GM03348 (cell line): ENCODE measurements at places on chromosomes 5 and 9.

GRCh38 chr9:128099231-128099931 lies 28.1 kb downstream of the PTGES2 start:
- DNase-seq: peak; percentile 46

DNA sequence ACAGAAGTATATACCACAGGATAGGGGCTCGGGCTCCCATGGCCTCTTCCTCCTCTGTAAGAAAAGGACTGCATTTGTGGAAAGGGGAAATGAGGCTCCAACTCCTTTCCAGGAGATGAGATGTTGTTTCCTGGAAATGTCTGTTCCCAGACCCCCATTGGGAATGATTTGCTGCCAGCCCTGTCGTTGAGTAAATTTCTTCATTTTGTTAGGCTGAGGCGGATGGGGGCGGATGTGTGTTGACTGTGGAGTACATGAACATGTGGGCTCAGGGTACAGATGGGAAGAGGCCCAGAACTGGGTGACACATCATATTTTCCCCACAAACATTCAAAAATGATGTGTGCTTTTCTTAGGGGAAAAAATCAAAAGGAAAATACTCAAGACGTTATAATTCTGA lies 28.8 kb upstream of the TNFAIP8 start:
- DNase-seq: peak; percentile 30

DNA sequence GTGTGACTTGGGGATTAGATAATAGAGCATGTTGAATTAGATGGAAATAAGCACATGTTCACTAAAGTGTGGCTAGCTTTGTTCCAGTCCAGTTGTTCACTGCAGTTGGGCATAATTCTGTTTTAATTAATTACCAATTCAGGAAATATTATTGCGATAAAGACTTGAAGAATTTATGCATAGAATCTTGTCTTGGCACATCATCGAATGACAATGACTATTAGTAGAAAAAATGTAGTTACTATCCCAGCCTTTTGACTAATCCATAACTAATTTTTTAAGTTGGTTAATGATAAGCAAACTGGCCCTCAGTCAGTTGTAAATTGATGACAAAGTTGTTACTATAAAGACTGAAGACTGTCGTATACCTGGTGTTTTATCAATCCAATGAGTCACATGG lies 10.5 kb downstream of the LNPEP start:
- DNase-seq: no peak

DNA sequence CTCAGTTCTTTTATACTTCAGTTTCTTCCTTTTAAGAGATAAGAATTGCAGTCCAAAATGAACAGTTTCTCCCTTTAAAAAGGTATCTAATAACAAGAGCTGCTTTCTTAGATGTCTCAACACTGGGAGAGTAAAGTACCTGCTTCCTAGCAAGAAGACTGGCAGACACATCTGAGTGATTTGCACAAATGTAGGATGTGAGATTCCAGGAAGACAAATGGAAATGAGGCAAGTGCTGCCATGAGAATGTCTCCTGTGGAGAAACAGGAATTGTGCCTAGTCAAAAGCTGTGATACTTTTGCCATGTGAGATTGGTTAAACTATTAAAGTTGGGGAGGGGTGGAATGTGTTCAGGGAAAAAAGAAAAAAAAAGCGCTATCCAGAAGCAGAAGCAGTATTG lies 159.1 kb downstream of the HTR1A start:
- DNase-seq: no peak

- DNase-seq: peak; percentile 27
Observed at GRCh38 chr9:37998881-37999587, 70.0 kb downstream of the SHB start.

DNA sequence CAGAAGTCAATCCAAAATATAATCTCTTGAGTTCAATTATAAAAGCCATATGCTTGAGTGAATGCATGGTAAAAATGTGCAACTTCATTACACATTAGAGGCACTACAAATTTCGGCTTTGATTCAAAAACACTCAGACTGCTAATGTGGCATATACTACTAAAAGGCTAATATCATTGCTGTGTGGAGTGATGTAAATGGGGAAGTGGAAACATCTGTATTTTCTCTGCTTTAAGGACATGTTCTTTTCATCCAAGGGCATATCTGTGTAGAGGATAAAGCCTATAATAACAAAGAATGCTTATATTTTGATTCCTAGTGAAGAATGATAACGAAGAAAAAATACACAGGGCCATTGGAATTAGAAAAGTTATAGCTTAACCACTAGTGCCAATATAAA lies 643.9 kb upstream of the ZNF608 start:
- no peak for DNase-seq

- DNase-seq: peak; percentile 12
Observed at GRCh38 chr9:3292311-3292710, 233.5 kb downstream of the RFX3 start.

DNA sequence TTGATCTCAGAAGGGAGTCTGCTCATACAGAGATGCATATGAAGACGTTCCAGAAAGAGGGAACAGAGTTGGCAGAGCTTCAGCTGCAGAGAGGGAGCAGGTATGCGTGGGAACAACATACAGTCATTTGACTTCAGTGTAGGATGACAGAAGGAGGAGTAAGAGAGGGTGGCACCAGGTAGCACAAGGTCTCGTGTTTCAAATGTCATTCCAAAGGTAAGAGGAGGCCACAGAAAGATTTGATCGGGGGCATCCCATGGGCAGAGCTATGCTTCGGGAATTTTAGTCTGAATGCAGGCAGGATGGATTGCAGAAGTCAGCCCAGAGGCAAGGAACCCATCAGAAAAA lies 367.1 kb downstream of the CDK5RAP2 start:
- DNase-seq: no peak

DNA sequence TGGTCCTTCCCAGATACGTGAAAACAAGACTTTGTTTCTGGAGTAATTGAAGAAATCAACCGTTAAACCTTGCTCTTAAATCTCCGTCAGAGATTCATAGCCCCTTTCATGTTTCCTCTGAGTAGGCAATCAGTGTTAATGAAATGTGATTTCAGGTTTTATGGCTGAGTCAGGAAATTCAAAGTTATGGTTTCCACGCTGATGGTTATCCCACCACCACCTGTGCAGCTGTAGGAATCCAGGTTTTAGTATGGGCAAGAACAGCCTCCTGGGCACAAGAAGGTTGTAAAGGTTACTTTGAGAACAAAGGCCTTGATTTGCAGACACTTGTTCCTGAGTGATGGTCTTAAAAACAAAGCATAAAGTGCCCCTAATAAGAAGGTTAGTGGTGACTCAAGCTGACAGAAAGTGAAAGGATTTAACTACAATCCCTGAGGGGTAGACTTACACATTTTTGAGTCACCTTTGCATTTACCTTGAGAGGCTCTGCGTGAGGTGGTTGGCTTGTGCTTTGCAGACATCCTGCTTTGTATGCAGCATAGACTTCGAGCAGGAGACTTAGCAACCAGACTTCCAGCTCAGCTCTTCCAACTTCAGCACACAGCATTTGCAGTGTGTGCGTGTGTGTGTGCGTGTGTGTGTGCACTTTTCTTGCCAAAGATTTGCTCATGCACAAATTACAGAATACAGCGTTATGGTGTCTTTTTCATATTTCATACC lies 159.6 kb downstream of the TLE4 start:
- no peak for DNase-seq

- no peak for DNase-seq
Observed at GRCh38 chr9:87350915-87351314, 146.8 kb upstream of the DAPK1 start.

DNA sequence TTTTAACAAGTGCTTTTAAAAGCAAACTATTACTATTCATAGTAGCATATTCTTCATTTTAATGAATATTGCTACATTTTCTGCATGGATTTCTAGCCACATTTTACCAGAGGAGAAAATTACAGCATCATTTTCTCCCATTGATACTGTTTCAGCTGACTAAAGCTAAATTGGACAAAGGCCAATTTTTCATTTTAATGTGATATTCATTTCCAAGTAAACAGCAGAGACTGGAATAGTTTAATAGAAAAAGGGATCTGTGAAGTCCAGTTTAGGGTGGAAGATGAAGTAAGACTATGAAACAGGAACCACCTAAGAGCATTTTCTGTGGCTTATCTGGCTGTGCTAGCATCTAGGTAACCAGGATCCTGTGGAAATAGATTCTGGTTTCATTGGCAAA lies 128.1 kb downstream of the GIN1 start:
- no peak for DNase-seq

GRCh38 chr9:1535599-1535998 lies 479.5 kb upstream of the SMARCA2 start:
- no peak for DNase-seq

DNA sequence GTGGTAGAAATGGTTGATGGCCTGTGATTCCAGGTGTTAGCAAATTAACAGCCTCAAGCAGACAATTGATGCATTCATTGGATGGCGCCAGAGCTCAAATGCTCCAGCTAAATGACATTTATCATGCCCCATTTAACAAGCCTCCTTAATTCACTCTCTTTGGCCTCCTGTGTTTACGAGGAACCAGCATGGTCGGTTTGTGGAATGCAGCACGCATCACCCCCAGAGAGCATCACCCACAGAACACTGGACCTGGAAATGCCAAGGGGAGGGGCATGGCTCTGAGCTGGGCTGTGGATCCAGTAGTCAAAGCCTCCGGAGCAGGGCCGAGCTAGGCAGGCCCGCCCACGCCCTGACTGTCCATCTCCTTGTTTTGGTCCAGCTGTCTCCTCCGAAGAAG lies 434.0 kb downstream of the GADD45G start:
- DNase-seq: no peak

GRCh38 chr9:23826120-23826629 lies at the start of gene ELAVL2:
Gene ELAVL2 (minus strand): TSS chr9:23826240. CDS start chr9:23762234, 64,006 bp downstream.
- peak; percentile 90 for DNase-seq

DNA sequence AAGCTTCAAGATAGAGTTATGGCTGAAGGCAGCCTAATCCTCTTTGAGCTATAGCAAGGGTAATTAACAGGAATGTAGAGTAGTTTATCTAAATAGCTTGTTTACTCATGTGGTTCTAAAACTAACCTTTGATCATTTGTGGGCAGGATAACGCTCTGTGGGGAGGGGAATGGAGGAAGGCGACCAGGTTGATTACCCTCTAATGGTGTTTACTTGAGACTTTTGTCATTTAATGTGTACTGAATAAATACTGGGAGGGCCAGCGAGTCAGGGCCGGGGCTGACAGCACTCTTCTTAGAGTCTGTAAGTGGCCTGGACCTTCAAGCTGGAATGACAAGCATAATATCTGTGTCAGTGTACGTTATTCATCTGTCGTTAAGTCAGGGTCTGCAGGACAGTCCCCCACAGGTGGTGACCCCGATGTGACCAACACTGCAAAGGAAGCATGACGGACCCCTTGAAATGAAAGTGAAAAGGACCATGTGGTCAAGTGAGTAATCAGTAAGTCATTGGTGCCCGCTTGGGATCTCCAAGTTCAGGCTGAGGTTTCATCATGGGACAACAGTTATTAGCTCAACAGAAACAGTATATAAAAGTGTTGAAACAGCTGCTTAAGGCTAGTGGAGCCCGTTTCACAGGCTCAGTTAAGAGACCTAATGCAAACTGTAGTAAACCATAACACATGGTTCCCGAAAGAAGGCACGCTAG lies 162.6 kb downstream of the CPLANE1 start:
- DNase-seq: no peak

GRCh38 chr5:168015506-168015905 lies 275.9 kb upstream of the WWC1 start:
- DNase-seq: peak; percentile 75

DNA sequence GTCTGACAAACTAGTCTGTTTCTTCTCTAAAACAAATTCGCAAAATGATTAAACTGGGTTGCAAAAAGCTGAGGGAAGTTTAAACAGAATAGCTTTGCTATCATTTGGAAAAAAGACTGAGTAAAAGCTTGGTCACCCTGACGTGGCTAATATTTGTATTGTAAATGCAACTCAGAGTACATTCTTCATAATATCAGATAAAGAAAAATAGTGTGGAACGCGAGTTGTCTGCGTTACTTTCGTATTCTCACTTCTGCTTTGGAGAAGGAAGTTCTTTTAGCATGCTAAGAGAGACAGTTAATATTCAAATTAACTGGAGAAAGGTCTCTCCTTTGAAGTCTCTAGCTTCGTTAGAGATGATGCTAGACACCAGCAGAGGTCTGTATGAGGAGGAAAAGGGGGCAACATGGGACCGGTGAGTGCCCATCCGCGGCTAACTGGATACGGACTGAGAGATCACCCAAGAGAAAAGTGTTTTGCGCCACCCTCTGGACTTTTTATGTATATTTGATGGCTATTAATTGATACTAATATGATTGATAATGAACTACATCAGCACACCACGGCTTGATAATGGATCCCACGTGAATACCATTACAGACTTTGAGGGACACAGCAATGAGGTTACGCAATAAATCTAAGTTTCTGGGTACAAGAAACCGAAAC lies 2.9 kb upstream of the CNTRL start:
- peak; percentile 62 for DNase-seq

DNA sequence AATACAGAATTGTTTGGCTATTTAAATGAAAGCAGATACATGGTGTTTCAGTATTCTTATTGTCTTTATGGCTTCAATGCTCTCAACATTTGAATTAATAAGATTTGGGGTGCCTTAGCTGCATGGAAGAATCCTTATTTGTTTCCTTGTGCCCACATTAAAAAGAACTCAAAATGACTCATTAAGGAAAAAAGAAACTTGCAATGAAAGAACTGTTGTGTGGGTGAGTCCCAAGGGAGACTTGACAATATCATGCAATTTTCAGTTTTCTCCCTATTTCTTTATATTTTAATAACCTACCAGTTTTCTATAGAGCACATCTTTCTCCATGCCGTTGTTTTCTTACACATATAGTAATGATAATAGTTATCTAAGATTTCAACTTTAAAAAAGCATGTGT lies 404.0 kb downstream of the PDE4D start:
- peak; percentile 9 for DNase-seq

- no peak for DNase-seq
Observed at GRCh38 chr9:68731857-68732256, 26.8 kb downstream of the PIP5K1B start.

- DNase-seq: peak; percentile 9
Observed at GRCh38 chr5:156322666-156323065, 4.3 kb upstream of the SGCD start.

DNA sequence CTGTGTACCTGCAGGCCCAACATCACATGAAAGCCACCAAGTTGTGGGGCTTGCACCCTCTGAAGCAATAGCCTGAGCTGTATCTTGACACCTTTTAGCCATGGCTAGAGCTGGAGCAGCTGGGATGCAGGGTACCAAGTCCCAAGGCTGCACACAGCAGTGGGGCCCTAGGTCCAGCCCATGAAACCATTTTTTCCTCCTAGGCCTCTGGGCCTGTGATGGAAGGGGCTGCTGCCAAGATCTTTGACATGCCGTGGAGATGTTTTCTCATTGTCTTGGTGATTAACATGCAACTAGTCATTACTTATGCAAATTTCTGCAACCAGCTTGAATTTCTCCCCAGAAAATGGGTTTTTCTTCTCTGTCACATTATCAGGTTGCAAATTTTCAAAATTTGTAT lies 387.2 kb upstream of the RIOK2 start:
- no peak for DNase-seq
